ENCODE measurements at places on chromosomes 6 and 20. TPM values are rescaled to one million over a fixed set of nuclear protein-coding genes. Genes with fewer than 3 reads are reported as not detected.

Gene ABT1
- 13.9 TPM for total RNA-seq

Gene METTL24
- not detected for total RNA-seq

Gene CYP24A1
- total RNA-seq = not detected

Gene SLC26A8
- not detected for total RNA-seq

Gene C6orf163
- 0.09 TPM for total RNA-seq

Gene ULBP3
- total RNA-seq = 7.1 TPM

Gene HLA-DMB
- not detected for total RNA-seq

Gene GSS
- 36.3 TPM for total RNA-seq

Gene HEY2
- total RNA-seq = not detected

Gene ME1
- total RNA-seq = 21.6 TPM

Gene XKR7
- not detected for total RNA-seq

Gene GGTLC1
- not detected for total RNA-seq

Gene CLVS2
- total RNA-seq = not detected

Gene SLC17A3
- total RNA-seq = not detected

Gene LY6G6C
- not detected for total RNA-seq

Gene GABRR1
- not detected for total RNA-seq
